ENCODE measurements at places on chromosomes 11 and 22.

DNA sequence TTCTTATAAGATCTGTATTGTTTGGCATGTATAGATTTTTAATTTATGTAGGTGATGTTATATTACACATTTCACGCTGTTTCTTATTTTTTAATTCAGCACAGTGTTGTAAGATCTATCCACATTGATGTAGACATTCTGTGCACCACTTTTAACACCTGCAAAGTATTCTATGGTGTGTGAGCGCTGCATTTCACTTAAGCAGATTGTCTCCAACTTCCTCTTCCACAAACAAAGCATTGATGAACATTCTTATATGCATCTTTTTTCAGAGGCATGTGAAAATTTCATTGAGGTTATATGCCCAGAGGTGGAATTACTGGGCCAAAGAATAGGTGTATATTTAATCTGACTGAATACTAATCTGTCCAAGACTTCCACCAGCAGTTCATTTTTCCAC, 3.4 kb upstream of the POU2AF1 start:
- no peak for DNase-seq

DNA sequence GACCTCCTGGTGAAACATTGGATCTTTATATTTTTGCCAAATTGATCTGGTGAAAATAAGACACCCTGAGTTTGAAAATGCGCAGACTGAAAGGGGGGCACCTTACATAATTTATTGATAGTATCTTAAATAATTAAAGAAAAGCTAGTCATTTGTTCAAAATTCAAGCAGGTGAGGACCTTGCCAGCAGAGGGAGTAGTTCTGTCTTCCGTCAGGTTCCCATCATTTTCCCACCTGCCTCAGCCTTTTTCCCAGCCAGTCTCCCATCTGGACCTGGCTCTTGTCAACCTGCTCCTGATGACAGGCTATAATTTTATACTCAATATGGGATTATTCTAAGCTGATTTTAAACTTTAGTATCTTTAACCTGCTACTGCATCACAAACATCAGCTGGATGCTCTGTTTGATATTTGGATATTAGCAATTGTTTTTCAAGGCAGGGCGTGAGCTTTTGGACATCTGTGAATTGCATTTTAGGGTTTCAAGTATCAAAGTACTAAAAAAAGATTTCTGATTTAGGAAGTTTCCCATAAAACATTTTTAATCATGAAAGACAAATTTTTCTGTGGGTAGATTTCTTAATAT, 132.0 kb downstream of the ELP4 start:
- peak; percentile 62 for DNase-seq

- DNase-seq: no peak
Observed at GRCh38 chr11:95891423-95892170, 32.3 kb downstream of the MTMR2 start.

DNA sequence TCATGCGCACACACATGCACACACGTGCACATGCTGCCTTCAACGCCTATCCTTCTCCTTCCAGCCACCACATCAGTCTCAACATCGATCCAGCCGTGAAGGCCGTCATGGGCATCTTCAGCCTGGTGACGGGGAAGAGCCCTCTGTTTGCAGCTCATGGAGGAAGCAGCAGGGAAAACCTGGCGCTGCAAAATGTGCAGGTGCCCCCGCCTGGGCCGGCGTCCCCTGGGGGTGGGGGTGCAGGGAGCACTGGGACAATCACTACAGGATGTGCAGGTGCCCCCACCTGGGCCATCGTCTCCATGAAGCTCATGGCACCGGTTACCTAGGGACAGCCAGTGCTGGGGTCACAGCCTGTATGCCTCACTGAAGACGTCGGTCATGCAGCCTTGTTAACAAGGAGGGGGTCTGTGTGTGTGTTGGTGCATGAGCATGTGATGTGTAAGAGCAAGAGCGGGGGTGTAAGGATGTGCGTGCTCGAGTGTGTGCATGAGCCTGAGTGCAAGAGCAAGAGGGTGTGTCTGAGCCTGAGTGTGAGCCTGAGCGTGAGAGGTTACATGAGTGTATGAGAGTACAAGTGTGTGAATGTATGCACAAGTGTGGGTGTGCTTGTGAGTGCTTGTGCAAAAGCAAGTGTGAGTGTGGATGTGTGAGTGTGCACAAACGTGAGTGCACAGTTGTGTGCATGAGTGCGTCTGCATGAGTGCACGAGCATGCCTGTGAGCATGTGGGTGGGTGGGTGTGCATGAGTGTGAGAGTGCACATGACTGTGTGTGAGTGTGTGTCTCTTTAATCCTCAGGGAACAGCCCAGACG, 31.5 kb downstream of the NADSYN1 start:
- no peak for DNase-seq

GRCh38 chr11:35042224-35042623, 96.7 kb upstream of the CD44 start:
- no peak for DNase-seq

DNA sequence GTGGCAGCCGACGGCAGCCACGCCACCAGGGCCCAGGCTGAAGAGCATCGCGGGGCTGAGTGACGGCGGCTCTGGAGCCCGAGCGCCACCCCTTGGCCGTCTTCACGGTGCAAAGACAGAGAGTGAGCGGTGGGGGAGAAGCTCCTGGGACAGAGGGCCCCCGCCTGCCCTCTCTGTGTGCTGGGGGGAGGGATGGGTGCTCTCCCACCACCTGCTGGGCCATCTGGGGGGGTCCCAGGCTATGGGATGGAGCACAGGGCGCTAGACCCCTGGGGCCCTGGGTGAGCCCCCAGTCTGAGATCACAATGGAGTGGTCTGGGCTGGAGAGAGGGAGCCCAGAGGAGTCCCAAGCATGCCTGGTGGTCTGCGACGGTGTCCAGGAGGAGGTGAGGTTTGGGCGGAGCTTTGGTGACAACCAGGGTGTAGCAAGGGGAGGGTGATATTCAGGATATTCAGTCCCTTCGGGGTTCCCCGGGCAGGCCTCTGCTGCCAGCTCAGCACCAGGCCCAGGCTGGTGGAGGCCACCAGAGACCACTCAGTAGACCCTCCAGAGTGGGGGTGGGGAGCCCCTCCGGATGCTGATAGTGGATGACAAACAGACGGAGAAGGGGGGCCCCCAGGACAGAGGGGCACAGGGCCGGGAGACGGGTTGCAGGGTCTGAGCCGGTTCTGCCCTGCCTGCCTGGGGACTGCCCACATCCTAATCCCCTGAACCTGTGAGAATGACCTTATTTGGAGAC, 78.1 kb upstream of the PRR5 start:
- DNase-seq: peak; percentile 69

DNA sequence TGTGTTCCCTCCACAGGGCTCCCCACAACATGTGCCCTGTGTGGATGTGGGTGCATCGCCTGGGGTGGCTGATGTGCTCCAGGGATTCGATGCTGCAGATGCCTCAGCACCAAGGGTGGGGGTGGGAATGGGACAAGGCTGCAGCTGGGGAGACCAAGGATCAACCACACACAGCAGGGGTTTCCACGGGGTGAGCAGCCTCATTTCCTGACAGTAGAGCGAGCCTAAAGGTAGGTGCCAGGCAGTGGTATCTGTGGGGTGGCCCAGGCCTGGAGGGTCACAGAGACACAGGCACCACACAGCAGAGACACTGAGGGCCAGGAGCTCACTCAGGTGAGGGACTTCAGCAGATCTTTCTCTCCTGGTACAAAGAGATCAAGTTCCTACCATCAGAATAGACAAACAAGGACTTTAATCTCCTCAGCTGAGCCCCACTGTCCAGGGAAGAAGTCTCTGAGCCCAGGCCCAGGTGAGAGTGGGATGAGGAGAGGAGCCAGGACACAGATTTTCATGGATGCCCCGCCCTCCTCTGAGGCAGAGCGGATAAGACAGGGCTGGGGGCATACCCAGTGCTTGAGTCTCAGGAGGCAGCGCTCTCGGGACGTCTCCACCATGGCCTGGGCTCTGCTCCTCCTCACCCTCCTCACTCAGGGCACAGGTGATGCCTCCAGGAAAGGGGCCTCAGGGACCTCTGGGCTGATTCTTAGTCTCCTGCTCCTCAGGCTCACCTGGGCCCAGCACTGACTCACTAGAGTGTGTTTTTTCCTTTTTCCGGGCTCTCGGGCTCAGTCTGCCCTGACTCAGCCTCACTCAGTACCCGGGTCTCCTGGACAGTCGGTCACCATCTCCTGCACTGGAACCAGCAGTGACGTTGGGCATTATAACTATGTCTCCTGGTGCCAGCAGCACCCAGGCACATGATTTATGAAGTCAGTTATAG, 19.7 kb downstream of the GGTLC2 start:
- DNase-seq: no peak

DNA sequence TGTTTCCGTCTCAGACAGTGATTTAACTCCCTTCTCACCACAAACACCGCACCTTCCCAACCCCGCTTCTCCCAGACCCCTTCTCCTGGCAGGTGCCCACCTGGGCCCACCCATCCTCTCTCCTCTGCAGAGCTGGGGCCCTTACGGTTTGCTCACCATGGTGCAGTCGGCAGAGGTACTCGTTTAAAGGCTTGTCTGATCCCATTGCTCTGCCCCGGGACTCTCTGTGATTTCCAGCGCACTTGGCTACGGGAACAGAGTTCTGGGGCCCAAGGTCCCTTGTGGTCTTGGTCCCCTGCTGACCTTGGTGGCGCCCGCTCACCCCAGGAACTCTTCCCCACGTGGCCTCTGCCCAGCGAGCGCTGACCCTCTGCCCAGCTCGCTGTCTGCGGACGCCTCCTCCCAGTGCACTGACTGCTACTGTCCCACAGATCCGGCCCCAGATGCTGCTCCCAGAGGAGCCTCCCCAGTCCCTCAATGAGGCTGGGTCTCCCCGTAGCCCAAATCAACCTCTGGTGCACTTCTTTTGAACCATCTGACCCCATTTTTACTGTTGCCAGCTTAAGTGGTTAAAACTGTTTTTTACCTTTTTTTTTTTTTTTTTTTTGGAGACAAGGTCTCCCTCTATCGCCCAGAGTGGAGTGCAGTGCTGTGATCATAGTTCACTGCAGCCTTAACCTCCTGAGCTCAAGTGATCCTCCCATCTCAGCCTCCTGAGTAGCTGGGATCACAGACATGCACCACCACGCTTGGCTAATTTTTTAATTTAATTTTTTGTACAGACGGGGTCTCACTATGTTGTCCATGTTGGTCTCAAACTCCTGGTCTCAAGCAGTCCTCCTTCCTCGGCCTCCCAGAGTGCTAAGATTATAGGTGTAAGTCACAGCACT, 21.3 kb upstream of the CTSD start:
- DNase-seq: no peak

DNA sequence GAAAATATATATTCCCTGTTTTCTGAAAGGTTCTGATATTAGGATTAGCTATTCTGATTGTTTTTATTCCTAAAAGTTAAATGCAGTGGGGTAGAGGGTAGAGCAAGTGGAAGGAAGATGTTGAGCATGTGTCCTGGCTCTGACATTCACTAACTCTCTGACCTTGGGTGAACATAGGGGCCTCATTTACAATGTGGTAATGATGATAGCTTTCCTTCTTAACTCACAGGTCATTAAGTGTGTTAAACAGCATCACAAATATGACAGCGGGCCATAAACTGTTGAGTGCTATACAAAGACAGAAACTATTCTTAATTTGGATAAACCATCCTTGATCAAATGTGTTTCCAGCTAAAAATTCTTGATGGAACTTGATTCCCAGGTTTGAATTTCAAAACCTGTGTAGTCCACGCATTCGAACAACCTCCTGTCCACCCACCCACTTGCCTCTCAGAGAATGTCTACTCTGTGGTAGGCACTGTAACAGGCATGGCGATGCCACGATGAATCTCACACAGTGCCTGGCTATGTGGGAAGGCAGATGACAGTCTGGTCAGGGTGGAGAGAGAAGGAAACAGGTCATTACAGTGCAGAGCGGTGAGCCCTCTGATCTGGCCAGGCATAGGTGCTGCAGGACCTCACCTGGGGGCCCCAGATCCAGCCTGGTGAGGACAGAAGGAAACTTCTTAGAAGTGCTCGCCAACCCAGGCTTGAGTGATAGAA, 19.3 kb upstream of the PEX26 start:
- DNase-seq: no peak

DNA sequence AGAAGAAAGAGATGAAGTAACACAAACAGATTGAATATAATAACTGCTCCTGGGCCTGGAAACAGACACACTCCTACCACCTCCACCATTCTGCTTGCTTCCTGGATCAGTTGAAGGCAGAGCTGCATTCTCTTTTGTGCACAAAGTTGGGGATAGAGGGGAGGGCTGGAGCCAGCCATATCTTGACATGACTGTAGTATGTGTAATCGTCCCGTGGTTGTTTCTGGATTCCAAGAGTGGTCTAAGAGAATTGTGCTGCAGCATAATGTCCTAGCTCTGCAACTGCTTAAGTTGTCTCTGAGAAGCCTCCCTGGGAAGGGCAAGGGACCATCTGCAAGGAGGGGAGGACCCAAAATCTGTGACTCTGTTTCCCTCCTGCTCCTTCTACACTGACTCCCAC, 3.2 kb downstream of the CRY2 start:
- no peak for DNase-seq

DNA sequence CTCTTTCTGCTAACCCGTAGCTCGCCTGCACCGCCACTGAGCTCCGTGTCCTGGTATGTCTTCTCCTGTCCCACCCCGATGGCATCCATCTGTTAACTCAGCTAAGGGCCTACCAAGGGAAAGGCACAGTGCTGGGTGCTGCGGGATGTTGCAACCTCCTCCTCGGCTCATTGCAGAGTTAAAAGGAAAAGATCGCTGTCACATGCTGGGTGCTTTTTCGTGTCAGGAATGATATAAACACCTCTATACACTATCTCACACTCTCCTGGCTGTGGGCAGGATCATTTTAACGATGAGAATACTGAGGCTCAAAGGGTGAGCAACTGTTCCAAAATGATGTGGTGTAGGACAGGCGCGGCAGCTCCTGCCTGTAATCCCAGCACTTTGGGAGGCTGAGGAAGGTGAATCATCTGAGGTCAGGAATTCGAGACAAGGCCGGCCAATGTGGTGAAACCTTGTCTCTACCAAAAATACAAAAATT, 10.1 kb downstream of the TXN2 start:
- no peak for DNase-seq

DNA sequence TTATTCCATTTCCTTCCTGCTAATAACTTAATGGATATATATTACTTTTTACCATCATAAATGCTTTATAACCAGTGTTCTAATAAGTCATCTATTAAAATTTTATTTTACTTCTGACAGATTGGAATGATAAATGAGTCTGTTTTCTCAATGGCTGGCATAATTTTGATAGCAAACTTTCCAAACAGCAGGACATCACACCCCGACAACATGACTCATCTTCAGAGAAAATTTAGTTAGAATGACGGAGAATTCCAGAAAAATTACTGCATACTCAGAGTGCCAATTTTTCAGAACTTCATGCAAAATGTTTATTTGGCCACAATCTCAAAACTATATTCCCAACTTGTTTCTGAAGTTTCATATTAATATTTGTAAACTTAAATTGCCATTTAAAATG, 174.4 kb downstream of the SWAP70 start:
- no peak for DNase-seq

- peak; percentile 67 for DNase-seq
Observed at GRCh38 chr11:76208438-76209374, 2.4 kb upstream of the WNT11 start.

DNA sequence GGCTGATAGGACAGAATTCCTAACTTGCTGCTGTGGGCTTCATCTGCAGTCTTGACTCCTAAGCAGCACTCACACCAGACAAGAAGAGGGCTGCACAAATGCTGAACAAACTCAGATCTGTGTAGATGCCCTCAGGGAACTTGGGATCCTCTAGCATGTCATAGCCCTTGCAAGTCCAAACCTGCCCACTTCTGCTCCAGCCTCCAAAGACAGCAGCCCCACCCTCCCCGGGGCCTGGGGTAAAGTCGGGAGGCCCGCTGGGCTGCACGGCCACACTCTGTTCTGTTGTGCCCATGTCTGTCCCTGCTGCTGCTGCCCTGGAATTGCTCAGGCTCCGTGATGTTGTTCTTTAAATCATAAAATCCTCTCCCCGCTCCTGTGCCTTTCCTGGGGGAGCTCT, 28.3 kb downstream of the DRD2 start:
- DNase-seq: no peak

Measured in NCI-H524 (cell line).